ENCODE measurements at places on chromosomes 4 and X.

GRCh38 chrX:139298437-139298836, 232.1 kb upstream of the F9 start:
- no peak for DNase-seq

DNA sequence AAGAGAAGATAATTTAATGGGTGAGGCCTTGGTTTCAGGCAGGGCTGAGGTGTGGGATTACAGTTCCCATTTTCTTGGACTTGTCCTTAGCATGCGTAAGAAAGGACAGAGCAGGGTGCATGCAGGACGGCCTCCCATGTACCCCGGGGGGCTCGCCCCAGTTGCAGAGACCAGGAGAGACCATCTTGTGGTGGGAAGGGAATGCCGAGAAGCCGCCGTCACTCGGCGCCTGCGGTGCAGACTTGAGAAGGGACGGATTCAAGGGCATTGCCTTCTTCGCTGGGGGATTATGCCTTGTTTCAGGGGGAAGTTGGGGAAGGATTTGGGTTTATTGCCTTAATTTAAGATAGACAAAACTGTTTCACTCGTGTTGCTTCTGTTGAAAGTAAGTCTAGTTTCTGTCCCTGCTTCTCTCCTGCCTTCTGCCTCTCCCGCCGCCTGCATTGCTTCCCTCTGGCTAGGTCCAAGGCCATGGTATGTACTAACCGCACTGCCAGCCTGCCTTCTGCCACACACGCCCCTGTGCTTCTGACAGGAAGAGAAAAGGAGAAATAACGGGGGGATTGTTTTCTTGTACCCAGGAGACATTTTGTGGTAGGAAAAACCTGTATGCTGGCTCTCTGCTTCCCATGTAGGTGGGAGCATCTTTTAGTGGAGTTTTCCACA, 175.9 kb downstream of the DCLK2 start:
- no peak for DNase-seq

DNA sequence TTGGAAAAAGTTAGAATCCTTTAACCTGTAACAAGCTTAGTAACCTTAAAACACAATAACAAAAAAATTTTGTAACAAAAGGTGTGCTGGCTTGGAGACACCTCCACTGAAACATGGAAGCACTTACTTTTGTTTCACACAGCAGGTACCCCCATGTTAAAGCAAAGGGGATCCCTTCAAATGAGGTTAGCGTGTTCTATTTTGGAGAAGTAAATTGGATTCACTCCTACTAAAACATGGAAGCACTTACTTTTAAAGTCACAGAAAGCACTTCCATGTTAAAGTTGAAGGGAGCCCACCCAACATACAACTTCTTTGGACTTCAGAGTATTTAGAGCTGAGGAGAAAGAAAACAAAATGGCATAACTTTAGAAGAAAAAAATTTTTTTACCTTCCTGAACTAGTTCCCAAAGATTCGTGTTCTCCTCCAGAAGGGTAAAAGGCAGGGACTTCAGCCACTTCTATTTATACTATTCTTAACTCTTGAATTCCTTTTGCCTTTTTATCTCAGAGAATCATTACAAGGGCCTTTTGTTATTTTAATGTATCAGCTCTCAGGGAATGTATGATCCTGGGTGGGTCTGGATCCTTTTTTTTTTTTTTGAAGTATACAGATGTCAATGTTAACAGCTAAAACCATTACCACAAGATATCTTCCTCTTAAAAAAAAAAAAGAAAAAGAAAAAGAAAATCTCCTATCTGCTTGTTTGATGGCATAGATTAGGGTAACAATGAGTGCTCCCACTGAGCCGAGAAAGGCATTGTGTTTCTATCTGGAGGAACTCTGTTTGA, 11.5 kb downstream of the LARP7 start:
- no peak for DNase-seq

DNA sequence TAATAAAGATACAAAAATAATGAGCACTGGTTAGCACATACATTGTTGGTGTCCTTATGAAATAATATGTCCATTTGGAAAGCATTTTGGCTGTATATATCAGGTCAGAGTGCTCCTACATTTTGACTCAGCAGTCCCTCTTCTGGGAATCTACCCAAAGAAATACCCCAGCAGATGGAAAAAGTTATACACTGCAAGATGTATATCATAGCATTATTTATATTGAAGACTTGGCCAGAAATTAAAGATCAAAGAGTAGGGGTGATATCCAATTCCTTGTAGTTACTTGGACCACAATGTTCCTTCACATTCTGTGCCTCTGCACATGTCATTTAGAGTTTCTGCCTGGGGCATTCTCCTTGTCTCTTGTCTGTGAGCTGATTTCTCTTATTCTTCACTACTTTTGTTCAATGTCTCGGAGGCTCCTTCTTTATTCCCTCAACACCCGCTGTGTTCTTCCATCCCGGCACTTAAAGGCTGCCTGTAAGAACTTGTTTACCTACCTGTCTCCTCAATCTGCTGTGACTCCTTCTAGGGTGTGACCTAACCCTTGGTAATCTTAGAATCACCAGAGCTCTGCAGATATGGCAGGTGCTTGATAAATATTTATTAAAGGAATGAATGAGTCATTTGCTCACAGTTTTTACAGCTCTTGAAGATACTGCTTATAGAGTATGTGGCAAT, 3.1 kb upstream of the TSPAN5 start:
- no peak for DNase-seq

GRCh38 chrX:100410901-100411801, 1.1 kb upstream of the PCDH19 start:
- no peak for DNase-seq

- DNase-seq, result no peak
Measured at GRCh38 chrX:136589966-136590365, 58.0 kb downstream of the VGLL1 start.

DNA sequence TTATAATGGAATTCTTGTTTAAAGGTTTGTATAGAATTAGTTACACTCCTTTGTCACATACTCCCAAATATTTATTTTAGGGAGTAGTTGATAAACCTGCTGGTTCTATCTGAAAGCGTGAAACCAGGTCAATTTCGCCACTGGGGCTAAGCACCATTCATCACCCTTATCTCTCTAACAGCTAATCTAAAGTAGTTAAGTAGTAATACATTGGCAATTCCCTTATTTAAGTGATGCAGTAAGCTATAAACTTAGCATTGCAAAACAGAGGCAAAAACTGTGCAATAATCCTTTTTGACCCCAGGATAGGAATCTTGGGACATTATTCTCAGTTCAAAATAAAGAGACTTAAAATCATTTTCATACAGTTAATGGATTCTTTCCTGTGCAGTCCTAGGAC, 33.7 kb upstream of the PTPN13 start:
- no peak for DNase-seq

DNA sequence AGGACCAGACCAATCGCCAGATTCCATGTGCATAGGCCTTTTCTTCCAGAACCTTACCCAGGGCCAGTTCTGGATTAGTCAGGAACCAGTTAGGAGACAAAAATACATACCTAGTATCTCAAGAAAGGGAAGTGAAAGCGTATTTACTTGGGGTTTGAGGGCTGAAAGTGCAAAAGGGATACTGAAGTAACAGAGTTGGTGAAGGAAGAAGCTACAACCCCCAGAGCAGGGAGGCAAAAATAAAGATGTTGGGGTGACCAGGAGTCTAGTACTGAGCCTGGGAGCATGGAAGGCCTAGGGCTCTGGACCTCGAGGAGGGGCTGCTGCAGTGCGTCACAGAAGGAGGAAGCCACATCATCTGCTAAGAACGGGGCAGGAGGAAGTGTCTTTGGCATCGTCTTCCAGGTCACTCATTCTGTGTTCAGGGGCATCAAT, 38.3 kb downstream of the TKTL1 start:
- DNase-seq, result no peak

DNA sequence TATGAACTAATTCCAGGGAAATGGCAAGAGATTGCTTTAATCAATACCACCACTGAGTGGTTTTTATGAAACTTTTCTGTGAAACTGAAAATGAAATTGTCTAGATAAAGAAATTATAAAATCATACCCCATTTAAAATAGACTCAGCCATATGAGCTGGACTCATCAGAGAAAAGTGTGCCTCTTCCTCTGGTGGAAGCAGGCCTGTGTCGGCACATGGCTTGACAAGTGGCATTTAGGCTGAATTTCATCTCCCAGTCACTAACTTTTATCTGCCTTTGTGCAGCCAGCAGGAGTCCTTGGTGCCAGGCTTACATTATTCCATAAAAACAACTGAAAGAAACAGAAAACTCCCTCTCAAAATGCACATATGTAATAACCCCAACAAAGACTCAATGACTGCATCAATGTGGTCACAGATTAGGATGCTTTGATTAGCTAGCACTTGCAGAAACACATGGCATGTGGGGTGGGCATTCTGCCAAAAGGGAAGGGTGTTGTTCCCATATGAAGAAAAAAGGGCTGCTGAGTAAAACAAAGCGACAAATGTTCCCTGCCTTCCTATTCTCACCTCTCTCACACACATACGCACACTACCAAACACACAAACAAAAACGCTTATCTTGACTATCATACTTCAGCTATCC, 232.3 kb downstream of the PABPC4L start:
- no peak for DNase-seq

DNA sequence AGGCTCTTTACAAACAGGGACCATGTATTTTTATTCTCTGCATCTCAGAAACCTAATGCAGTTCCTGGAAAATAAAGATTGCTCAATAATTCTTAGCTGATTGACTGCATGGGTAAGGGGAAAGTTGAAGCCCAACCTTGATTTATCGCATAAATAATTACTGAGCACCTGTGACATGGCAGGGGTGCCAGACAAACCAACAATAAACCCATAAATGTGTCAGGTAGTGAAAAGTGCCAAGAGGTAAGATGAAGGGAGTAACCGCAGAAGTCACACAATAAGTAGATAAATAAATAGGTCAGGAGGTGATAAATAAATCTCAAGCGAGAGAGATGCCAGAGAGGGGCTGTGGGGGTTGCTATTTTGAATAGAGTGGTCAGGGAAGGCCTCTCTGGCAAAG, 20.1 kb upstream of the AP1S2 start:
- DNase-seq, result no peak

GRCh38 chr4:85368932-85369331, 106.0 kb upstream of the ARHGAP24 start:
- DNase-seq, result no peak

GRCh38 chr4:142331132-142331531, 515.0 kb downstream of the INPP4B start:
- no peak for DNase-seq

DNA sequence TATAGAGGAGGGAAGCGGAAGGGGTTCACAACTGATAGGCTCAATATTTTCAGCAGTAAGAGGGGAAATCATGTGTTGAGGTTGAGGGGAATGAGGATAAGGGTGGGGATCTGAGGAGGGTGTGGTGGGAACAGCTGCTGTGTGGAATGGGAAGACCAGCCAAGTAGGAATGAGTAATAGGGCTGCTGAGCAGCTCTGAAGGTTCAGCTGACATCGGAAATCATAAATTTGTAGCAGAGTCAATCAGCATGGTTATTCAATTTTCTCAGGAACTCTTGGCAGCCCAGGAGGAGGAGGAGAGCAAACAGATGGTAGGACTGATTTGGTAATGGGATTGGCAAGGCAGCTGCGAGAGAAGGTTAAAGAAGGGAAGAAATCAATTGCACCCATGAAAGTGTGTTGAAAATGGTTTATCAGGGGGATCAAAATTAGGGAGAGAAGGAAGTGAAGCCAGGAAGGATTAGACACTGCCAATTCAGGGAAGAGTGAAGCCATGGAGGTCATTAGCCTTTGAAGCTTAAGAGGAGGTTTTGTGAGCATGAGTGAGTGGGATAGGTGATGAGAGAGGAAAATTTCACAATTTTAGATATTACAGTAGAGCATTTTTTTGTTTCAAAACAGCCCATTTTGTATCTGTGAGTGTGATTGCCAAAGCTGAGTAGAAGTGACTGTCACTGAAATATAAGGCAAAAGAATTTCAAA, 82.6 kb downstream of the PCDH7 start:
- DNase-seq, result no peak

DNA sequence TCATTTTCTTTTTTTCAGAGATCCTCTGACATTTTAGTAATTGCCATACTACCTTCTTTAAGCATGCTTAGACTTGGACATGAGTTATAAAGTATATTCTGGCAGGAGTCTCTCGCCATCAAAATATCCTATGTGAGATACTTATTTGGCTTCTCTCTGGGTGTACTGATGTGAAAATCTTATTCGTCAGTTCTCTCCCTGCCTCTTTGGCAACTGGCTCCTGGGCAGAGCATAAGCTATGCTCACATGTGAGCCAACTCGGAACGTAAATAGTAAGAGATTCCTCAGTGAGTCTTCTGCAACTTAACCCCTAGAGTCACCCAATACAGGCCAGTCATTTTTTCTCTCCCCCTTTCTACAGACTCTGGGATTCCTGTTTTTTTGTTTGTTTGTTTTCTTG, 91.6 kb downstream of the MAGEB17 start:
- DNase-seq, result no peak

GRCh38 chr4:173420324-173420752, 21.4 kb upstream of the SCRG1 start:
- DNase-seq, result no peak

GRCh38 chr4:8694226-8694625, 101.7 kb downstream of the CPZ start:
- peak; percentile 47 for DNase-seq

DNA sequence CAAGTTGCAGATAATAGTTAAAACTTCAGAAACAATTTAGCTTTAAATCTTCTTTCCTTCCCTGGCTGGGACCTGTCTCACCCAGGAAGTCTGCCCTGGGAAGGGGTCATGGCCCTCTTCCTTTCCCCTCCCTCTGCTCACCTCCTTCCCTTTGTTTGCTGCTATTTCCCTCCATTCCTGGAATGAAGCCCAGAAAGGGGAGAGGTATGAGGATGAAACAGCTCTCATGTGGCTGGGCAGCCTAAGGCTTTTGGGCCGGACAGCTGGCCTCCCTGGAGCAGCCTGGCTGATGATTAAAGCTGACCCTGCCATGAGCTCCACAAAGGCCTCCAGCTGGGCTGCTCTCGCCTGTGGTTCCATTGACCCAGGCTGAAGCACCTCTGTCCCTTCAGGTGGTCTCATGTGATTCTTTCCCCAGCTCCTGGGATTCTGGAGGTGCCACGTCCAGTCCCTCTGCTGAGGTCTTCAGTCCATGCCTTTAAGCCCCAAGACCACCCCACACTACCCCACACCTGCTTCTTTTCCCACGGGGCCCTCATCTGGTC, 202.1 kb downstream of the PTTG2 start:
- no peak for DNase-seq

DNA sequence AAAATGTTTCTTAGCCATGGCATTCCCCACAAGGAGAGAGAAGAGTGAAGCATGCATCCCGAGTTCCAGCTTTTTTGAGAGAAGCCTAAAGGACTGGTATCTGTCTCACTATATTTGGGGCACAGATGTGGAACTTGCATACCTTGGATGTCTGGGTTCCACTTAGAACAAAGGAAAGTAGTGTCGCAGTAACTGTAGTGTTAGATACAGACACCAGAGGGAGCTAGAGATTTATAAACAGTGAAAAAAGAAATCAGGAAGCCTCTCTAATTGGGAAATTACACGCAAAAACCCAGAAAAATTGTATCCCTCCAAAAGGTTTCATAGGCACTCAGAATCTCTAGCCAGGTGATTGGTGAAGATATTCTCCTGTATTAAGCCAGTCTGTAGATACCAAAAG, 34.4 kb downstream of the AGTR2 start:
- DNase-seq, result no peak

DNA sequence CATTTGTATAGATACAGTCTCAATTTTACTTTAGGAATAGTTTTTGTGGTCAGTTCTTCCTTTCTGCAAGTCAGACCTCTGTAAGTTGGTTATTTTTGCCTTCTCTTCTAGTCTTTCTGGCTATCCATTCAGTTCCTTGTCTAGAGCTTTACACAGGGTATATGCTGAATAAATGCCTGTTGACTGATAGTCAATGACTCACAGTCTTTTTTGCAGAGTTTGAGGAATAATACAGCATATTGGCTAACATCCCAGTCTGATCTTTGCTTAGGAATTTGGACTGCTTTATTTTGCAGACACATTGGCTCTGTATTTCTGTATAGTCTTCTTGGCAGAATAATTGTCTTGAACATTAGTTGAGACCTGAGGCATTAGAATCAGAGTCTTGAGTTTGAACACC, 132.4 kb downstream of the MAGEC1 start:
- no peak for DNase-seq
